ENCODE measurements at places on chromosomes 6 and 20.
A peak's percentile ranks its signal among the peaks of the same experiment; 100 is the strongest.

GRCh38 chr6:71454056-71454455, 165.4 kb downstream of the OGFRL1 start:
- peak; percentile 25 for DNase-seq

GRCh38 chr6:154995254-154996015, at the start of gene TIAM2:
TIAM2 (plus strand) TSS chr6:154995315; CDS start chr6:155129224, 133,909 bp downstream.
- peak; percentile 2 for DNase-seq

- no peak for DNase-seq
Observed at GRCh38 chr6:100465701-100466409, 1.1 kb upstream of the SIM1 start.

GRCh38 chr20:21901470-21902275, 196.2 kb downstream of the PAX1 start:
- no peak for DNase-seq

DNA sequence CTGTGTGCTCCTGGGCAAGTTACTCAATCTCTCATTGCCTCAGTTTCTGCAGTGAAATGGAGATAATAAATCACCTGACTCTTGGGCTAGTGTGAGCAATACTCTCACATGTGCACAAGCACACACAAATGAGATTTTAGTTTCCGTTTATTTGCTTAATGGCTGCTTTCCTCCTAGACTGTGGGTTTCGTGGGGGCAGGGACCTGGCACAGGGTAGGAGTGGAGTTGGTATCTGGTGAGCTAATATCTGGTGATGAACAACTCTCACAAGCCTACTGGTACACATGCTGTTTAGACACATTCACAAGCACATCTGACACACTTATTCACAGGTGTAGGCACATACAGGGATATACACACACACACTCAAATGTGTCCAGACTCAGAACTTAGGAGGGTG, 73.8 kb downstream of the TOX2 start:
- DNase-seq, result no peak

- peak; percentile 55 for DNase-seq
Observed at GRCh38 chr6:139920027-139920775, 545.8 kb upstream of the CITED2 start.

DNA sequence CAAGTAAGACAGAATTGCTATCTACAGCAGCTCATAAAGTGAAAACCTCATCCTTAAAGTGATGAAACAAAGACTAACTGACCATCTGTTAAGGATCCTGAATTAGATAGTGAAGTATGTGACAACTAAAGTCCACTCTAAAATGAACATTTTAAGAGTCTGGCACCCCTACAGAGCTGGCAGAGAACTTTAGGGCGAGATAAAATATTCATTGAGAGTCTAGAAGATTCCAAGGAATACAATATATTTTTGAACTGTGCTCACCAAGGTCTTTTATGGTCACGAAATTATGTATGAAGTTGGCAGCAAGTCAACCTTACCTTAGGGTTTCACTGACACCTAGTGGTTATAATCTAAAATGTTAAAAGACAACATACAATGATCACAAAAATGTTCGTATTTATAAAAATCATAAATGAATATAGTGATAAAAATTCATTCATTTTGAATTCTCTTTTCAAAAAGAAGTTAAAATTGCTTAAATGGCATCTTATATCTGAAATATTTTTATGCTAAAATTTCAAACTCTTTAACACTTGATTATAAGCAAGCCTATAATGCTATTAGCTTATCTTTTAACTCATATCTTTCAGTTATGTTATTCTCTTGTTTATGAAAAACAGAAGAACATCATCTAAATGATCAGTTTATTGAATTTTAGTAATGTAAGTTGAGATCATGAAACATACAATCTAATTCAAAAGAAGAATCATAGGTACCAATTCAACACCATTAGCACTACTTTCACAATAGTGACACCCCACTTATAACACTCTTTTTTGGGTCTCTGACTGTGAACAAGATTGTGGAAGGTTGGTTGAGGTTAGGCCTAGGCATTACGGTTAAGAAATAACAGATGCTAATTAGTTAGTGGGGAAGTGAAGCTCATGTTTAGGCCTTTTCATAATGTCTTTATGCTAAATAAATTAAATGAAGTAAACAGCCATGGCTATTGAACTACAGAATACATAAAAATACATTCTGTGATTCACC, 27.5 kb downstream of the RSPH3 start:
- DNase-seq, result peak; percentile 66

- no peak for DNase-seq
Observed at GRCh38 chr20:47546184-47547033, 44.7 kb downstream of the NCOA3 start.

GRCh38 chr6:67639161-67639560, 995.9 kb upstream of the ADGRB3 start:
- DNase-seq, result no peak

GRCh38 chr6:119210596-119210995, 132.1 kb upstream of the FAM184A start:
- no peak for DNase-seq

DNA sequence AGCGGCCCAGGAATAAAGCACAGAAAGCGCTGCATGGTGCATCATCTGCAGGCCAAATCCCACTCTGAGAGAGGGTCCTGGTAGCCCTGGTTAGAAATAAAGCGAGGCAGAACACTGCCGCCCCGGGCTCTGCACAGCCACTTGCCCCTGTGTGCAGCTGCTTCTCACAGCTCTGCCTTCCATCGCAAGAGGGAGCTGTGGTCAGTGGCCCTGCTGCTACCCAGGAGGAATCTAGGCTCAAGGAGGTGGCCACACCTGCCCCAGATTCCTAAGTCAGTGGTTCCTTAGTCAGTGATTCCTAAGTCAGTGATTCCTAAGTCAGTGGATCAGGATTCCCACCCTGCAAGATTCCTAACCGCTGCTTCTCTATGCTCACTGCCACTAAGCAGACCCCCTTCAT, 8.8 kb downstream of the CDH4 start:
- DNase-seq, result no peak

DNA sequence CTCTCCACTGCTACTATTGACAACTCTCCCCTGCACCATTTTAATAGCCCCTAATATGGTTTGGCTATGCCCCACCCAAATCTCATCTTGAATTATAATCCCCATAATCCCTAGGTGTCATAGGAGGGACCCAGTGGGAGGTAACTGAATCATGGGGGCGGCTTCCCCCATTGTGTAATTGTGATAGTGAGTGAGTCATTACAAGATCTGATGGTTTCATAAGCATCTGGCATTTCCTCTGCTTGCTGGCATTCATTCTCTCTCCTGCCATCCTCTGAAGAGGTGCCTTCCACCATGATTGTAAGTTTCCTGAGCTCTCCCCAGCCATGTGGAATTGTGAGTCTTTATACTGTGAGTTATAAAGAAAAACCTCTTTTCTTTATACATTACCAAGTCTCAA, 74.1 kb upstream of the TCF21 start:
- DNase-seq, result peak; percentile 2

DNA sequence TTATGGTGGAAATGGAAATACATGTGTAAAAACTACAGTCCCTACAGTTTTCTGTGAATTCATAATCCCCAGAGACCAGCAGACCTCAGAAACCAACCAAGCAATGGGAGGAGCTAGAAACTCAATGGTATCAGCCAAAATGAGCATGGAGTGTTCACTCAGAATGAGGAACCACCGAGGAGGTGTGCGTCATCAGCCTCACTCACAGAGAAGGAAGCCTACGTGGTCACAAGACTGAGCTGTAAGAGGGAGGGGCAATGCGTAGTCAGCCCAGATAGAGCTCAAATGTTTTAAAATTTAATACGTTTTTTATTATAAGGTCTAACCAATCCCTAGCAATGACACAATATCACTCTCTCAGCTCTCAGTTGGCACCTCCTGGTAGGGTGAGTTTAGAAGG, 17.4 kb downstream of the MYLK4 start:
- peak; percentile 98 for DNase-seq

GRCh38 chr20:33444797-33445560, 1.4 kb upstream of the SNTA1 start:
- no peak for DNase-seq

- peak; percentile 42 for DNase-seq
Observed at GRCh38 chr6:81962198-81962597, 209.7 kb upstream of the TENT5A start.

DNA sequence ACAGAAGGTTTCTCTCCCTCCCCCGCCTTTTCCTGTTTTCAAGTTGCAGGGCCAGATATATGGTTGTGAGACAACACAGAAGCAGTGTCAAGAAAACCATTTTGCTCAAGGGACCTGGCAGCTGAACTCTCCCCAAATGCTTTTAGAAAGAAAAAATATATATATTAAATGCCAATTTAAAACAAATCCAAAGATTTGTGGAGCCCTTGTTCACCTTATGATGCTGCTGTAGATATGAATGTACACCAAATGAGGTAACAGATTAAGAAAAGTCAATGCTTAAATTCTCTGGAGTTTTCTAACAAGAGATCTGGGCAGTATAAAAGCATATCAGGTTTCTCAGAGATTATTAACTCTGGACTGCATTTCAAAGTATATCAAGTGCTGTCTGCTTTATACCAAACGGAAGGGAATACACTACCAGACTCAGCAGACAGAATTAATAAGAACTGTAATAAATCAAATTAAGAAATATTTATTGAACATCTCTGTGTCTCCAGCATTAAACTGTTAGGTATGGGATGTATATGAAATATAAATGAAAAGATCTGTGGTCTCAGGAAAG, 357.5 kb downstream of the HDGFL1 start:
- no peak for DNase-seq

- peak; percentile 76 for DNase-seq
Observed at GRCh38 chr6:149230712-149231460, 86.6 kb upstream of the TAB2 start.

GRCh38 chr6:3541006-3541585, 84.2 kb upstream of the SLC22A23 start:
- DNase-seq, result no peak

GRCh38 chr20:50280851-50281655, 90.4 kb downstream of the CEBPB start:
- DNase-seq, result no peak

DNA sequence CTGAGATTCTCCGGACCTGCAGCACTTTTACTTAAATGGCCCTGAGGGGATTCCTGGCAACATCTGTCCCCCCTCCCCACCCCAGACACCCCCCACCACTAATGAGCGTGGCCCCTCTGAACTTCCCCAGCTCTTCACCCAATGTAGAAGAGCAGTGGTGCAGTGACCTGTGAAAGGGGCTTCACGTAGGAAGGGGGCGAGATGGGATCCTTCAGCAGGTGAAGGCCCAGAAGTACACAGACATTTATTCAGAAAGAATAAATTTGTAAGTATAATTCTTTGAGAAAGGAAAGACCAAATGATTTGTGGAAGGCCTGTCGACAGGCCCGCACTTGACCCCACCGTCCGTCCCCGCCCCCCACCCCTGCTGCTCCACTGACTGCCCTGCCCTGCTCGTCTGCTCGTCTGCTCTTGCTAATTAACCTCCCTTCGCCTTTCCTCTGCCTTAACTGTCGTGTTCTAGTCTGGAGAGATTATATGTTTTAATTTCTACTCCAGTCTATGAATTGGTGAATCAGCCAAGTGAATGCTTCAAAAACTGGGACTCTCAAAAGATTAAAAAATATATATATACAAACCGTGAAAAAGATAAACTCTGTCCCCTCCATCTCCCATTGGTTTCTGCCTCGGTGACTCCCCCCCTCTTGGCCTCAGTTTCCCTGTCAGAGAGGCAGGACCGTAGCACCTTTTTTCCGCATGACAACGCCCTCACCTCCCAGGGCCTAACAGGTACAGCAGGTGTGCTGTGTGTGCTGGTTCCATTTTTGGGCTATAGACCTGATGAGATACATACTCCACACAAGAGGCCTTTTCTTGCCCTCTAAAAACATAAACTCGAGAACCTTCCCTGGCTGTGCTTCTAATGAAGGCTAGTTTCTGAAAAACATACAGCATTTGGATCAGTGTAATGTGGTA, 49.2 kb downstream of the GNAS start:
- DNase-seq, result no peak

DNA sequence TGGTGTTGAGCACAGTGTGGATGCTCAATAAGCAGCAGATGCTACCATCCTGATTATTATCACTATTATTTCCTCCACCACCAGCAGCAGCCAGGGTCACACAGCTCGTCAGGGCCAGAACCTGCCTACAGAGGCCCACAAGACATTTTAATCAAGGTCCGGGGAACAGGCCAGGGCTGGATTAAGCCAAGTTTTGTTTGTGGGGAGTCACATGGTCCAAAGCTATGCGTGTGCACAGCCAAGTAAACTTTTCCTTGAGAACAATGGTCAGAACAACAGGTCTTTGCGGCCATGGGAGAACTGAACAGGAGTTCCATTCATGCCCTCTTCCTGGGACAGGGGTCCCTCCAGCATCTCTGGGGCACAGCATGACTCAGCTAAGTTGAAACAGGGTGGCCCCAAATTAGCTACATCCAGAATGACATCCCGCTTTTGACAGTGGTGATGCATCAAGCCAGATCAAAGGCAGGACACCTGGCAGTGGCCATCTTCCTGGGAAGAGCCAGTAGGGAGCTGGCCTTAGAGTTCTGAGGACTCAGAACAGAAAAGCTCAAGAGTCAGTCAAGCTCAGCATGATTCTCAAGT, 11.7 kb downstream of the SNTA1 start:
- no peak for DNase-seq

GRCh38 chr6:150844371-150844770, 21.1 kb upstream of the MTHFD1L start:
- DNase-seq, result no peak

All from suppressor macrophage treated with lipopolysaccharide for 4 hours (primary cell).